Ovary (tissue), 10 donors: ENCODE measurements at places on chromosomes 3 and 15. TPM values are rescaled to one million over a fixed set of nuclear protein-coding genes. Genes with fewer than 3 reads are reported as not detected.

- H3K36me3 ChIP-seq: no peaks in the 10 kb centered on the region
- H3K4me3 ChIP-seq: no peak overlapping the region
- DNase-seq: no peak
These were observed 1.1 kb upstream of the KPNA1 start for GRCh38 chr3:122515870-122516269.

DNA sequence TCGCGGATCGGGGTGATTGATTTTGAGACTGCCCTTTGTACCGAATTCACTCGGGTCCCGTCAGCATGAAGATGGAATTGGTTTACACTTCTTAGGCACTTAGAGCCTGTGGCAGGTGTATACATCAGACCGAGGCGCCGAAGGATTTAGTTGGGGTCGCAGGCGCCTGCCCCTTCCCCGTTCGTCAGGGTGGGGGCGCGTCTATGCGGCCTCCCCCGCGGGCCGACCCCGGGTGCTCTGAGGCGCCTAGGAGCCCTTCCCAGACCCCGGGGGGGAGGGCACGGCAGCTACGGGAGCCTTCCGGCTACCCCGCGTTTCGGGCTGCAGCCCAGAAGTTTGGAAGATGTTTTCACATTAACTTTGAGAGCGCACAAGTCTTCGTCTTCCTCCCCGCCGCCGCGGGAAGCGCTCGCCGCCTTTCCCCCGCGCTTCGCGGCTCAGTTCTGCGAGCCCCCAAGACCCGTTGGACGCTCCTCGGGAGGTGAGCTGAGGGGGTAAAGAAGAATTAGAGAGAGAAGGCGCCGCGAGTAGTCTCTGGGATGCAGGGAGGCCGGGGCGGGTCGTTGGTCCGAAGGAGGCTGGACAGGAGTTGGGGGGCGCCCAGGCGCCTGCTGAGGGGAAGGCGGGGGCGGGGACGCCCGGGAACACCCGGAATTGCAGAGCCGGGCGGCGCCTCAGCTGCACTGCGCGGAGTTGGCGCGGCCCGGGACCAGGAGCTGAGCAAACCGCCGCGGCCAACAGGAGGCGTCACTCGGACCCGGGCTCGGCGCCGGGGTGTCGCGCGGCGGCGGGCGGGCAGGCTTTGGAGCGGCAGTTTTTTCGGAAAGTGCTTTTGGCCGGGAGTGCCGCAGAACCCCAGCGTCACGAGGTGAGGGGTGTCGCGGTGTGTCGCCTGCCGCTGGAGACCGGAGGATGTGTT lies 780 bp downstream of the TIPARP start:
- H3K4me3 ChIP-seq: peak overlapping the region; percentile 77
- H3K4me1 ChIP-seq: peaks cover 5% of the 10 kb centered on the region
- no peaks in the 10 kb centered on the region for H3K36me3 ChIP-seq
- DNase-seq: peak; percentile 84
- peak overlapping the region; percentile 88 for H3K27ac ChIP-seq

- no peaks in the 10 kb centered on the region for H3K27me3 ChIP-seq
- no peak overlapping the region for H3K27ac ChIP-seq
- H3K4me1 ChIP-seq: no peaks in the 10 kb centered on the region
- H3K4me3 ChIP-seq: no peak overlapping the region
These were observed 98.5 kb downstream of the MYLK start for GRCh38 chr3:123785602-123786001.

GRCh38 chr3:46681856-46682540 lies 11.5 kb downstream of the ALS2CL start:
- no peaks in the 10 kb centered on the region for H3K27me3 ChIP-seq
- no peak for DNase-seq
- H3K36me3 ChIP-seq: no peaks in the 10 kb centered on the region
- no peak overlapping the region for H3K27ac ChIP-seq

DNA sequence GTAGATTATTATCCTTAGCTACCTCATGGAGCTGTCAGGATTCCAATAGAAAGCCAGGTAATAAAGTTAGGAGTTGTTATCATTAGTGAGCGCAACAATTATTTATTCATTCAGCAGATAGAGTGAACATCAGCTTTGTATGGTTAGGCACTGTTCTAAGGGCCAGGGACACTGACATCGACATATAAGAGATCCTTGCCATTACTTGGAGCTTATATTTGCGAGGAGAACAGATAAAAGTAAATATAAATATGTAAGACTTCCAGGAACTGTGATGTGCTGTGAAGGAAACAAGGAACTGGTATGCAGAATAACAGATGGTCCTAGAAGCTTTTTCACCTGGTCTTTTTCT lies 473 bp downstream of the LSM3 start:
- no peaks in the 10 kb centered on the region for H3K36me3 ChIP-seq
- peak overlapping the region; percentile 97 for H3K4me3 ChIP-seq
- H3K27me3 ChIP-seq: no peaks in the 10 kb centered on the region
- H3K27ac ChIP-seq: peak overlapping the region; percentile 67
- H3K4me1 ChIP-seq: peaks cover 11% of the 10 kb centered on the region

Gene LSAMP
- total RNA-seq: 6.4 TPM

Gene ALDH1A3
- 73.2 TPM for total RNA-seq

Gene TTLL13
- 0.10 TPM for total RNA-seq

Gene CHL1
- total RNA-seq: 20.8 TPM

Gene SNTN
- 0.24 TPM for total RNA-seq
